Muscle of arm (tissue), 14 donors: ENCODE measurements at places on chromosomes 12 and 14. TPM values are rescaled to one million over a fixed set of nuclear protein-coding genes. Genes with fewer than 3 reads are reported as not detected.

NOC4L gene
- polyA plus RNA-seq, result 10.8 TPM

GRCh38 chr12:124921200-124922031 is 7.0 kb upstream of the UBC start:
- peak; percentile 73 for DNase-seq

- DNase-seq, result no peak
Observed at GRCh38 chr12:107396991-107397390, 288.6 kb upstream of the PWP1 start.

- DNase-seq, result no peak
Observed at GRCh38 chr14:56992332-56992820, 182.1 kb upstream of the OTX2 start.

DNA sequence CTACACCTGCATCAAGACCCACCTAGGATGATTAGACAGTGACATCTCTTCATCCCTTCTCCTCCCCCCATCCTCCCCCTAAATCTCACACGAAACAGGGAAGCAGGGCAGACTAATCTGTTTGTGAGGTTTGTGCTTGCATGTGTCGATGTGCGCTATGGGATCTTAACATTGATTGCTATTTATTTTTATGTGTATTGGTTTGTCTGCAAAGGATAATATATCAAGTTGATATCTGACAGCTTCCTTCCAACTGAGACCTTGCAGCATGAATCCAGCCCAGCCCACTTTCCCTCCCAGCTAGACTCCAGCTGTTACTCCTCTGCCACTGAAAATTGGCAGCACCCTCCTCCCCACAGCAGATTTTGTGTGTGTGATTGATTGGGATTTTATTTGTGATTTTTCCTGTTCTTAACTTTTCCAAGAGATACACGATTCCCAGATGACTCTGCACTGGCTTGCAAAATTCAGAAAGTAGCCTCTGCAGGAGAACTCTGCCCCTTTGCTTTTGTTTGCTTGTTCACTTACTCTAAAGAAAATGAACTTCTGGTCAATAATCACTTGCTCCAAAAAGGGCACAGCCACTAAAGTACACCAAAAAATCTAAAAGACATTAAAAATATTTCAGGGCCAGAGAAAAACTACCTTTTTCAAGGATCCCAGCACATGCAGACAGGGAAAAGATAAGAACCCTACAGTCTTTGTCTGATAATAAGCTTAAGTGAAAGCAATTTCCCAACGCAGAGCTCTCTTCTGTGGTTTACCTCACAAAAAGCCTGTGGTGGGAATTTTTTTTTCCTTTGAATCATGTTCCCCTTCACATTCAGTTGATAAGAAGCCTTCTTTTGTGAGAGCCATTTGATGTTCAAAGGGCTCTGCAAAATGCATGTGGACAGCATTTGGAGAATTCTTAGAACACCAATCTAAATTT is 222.1 kb downstream of the RPS29 start:
- DNase-seq, result no peak
